ENCODE measurements at places on chromosomes 2 and 18.

- DNase-seq: no peak
These were observed 53.9 kb upstream of the PXDN start for GRCh38 chr2:1798115-1798784.

- DNase-seq: no peak
These were observed 249.9 kb downstream of the PLCL1 start for GRCh38 chr2:198054299-198054698.

DNA sequence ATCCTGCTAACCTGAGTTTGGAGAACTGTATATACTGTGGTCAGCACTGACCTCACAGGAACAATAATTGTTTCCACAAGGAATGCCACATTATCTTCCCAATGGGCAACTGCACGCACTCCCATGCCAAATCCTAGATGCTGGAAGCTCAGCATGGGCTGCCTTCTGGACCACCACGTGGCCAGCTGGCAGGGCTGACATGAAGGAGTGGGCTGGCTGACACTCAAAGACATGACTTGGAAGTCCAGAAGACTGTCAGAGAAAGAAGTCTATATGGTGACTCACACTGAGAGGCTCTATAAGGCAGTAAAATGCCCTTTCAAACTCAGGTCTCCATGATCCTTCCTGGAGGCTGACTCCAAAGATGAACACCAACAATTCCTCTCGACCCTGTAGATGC is 98.4 kb upstream of the RNF152 start:
- DNase-seq: no peak

DNA sequence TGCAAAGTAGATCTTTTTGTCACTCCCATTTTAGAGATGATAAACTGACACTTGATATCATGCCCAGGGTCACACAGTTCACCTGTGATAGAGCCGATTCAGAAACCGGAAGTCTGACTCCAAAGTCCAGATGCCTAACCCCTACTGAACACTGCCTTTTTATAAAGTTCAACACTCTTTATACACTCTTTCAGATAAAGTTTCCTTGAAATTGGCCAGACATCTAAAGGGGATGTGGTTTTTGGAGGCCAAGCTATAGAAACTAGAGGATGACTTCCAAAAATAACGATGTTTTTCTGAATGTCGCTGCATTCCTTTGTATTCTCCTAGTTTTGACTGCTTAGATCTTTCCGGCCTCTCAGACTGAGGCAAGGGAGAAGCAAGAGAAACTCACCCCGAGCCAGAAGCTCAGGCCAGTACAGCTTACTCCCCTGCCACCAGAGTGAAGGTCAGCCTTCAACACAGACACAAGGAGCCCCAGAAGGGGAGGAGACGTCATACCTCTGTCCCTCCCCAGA is 61.8 kb downstream of the NRP2 start:
- no peak for DNase-seq

DNA sequence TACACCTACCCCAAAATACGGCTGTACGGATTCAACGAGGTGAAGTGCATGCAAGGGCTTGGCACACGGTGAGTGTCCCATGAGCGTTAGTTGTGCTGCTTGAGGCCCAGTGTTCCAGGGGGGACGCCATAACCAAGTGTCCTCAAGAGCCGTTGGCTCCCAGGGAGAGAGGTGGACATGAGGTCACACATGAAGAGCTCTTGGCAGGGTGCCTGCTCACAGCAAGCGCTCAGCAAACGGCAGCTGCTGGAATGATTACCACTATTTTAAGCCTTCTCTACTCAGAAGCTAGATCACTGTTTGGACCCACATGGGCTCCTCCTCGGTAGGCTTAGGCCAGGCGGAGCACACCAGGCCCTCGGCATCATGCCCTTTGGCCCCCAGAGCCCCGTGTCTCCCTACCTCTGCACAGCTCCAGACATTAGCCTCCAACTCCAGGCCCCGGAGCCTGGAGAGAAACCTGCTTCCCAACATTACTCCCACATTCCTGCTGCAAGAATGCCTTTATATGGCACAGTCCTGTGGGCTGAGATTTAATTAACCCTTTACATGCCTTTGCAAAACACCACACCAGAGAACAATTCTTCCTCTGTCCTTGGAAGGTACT is 68.4 kb upstream of the PPP1CB start:
- DNase-seq: peak; percentile 89

DNA sequence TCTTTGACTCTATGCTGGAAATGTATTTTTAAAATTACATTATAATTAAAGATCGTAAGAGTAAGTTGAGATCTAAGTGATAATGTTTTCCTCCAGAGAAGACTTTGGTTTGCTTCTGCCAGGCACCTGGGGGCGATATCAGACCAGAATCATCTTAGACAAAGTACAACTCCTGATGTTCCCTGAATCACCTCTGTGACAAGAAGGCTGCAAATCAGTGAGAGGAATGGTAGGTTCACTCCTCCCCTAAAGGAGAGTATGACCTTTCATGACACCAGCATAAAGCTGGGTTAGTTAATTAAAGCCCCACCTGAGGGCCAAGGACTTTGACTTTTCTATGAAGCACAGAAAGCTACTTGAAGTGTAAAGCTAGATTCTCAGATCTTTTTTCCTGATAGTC is 114.4 kb upstream of the DTNA start:
- DNase-seq: no peak

- no peak for DNase-seq
These were observed 26.6 kb downstream of the TWIST2 start for GRCh38 chr2:238874330-238875050.

- DNase-seq: no peak
These were observed 228.9 kb downstream of the ANKRD30B start for GRCh38 chr18:14976736-14977430.

GRCh38 chr2:59658906-59659635 is 894.4 kb downstream of the BCL11A start:
- DNase-seq: no peak

DNA sequence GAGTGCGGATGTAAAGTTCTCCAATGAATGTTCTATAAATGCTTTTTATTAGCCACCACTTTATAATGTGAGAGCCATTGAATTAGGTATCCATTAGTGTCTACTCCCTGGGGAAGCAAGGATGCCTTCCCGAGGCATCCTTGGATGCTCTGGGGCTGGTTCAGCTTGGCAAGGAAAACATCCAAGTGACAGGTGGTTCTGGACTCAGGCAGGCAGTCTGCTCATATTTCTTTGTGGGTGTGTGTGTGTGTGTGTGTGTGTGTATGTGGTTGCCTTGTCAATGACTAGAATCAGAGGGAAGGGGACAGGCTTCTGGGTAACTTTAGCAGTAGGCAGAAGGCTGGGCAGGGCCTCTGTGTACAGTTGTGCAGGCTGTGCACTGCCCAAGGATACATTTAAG is 149.2 kb downstream of the TSN start:
- no peak for DNase-seq

DNA sequence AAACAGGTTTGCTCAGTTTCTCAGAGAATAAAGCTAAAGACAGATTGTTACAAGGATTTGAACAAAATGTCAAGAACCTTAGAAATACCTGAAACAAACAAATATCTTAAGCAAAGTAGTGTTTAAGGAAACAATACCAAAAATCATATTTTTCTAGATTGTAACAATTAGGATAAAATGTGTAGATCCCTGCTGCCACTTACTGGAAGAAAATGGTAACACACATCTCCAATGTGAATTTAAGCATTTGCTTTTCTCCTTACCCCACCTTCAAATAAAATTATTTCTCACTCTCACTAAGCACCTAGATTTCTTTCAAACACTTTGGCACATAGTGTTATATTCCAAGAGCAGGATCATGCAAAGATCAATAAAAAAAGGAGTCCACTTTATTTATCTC is 34.9 kb downstream of the SUCLG1 start:
- DNase-seq: no peak

DNA sequence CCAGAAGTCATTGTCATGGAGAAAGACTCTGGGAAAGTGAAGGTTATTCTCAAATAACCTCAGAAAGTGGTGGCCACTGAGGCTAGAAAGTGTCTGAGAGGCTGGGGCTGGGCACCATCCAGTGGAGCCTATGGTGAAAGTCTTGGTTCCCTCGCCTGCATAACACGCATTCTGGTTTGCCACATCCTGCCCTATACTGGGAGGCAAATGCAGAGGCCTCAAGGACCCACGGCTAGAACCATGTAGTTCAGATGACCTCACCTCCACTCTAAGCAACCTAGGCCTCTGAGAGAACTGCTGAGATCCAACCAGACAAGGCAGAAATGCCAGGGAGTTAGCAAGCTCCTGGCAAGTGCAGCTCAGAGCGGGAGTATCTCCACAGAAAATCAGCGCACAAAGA is 5.1 kb downstream of the ITGB6 start:
- DNase-seq: no peak

DNA sequence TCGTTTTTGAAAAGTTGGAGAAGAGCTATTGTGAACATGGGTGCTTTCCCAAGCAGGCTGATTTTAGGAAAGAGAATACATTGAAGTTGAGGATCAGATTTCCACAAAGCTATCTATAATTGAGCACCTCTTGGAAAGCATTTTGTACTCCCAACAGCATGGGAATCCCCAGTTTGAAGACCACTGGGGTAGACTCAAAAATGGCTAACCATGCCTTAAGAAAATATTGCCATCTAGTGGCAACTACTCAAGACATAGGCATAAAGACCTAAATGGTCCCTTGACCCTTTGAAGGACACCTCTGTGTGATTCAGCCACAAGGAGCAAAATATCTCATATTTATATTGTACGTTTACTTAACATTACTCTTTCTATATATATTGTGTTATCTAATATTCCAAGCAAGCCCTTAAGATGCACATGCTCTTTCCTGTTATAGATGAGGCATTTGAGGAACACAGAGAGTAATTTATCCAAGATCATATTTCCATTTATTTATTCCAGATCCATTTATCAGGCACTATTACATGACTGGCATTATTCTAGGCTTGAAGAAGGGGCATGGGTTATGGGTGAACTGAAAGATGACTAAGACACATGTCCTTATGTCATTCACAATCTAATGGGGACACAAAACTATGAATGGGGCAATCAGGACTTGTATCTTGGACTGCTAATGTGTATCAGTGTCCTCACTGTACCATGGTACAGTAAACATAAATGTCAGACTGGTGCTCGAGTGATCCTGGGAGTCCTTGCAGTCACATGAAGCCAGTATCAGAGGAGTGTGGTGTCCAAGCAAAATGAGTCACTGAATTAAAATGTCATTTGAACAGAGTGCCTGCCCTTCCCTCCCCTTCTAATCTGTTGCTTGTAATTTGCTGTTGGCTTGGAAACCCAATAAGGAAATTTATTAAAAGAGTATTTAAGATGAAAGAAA is 121.0 kb upstream of the XPO1 start:
- no peak for DNase-seq

DNA sequence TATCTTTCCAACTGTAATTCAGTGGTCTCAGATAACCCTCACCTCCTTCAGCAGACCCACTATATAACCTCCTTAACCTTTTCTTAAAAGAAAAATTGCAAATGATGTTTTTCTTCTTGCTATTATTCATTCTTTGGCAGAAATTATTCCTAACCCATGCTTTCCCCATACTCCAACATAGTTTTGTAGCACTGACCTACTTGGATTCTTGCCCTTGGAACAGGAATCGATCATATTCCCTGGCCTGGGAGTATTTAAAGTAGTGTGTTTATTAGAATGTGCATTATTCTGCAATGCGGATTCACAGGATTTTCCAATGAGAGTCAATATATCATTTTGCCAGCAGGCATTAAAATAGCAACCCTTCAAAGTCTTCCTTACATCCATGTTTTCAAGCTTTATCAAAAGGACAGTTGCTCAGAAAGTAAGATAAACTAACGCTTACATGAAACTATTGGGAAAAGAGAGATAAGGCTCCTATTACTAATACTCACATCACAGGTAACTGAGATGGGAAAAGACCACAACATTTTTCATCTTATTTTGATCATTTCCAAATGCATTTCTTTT is 37.4 kb downstream of the CHN1 start:
- no peak for DNase-seq

DNA sequence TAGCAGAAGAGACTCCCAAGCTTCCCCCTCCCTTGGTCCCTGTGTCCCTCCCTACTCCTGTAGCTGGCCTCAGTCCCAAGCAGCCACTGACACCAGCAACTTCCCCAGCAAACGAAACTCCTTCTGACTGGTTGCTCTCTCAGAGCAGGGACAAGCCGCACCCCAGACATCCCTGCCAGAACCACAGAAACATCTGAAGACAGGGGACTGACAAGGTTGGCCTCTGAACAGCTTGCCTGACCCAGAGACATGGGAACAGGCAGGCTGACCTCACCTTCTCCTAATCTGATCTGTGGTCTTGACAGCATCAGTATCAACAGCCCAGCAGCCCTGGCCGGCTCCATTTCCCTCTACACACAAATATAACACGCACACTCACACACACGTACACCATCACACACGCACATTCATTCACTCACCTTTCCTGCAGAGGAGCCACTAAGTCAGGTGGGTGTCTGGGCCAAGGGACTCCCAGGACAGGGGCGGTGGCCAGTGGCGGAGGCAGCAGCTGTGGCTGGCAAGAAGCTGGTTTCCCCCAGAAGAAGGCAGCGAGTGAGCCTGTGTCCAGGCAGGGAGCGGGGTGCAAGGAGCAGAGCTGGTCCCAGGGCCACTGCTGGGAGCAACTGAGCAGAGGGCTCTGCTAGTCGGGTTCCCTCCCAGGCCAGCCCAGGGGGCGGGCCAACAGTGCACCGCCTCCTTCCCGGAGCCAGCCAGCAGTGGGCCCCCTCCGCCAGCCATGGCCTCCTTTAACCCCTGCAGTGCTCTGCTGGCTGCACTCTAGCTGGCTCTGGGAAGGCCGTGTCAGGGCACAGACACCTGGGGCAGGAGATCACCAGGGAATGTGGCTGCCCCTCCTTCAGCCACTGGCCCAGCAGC is 59.1 kb downstream of the TNS1 start:
- DNase-seq: peak; percentile 92
